ENCODE measurements at places on chromosomes 2 and 18.

DNA sequence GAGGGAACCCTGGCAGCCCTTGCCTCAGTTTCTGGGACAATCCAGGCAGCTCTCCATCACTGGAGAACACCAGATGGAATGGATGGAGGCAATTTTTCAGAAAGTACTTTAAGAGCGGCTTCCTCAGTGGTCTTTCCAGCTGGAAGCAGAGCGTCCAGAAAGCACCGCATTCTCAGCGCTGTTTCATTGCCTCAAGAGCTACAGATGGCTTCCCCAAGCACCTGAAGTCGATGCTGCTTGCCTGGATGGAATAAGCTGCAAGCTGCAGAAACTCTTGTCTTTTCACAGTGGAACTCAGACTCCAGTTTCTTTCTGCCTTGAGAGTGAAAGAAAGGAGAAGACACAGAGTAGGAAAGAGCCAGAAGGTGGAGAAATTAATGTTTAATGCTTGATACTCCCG, 766.9 kb downstream of the TDRD15 start:
- no peak for DNase-seq

GRCh38 chr18:49845629-49846360, 32.5 kb upstream of the ACAA2 start:
- no peak for DNase-seq

DNA sequence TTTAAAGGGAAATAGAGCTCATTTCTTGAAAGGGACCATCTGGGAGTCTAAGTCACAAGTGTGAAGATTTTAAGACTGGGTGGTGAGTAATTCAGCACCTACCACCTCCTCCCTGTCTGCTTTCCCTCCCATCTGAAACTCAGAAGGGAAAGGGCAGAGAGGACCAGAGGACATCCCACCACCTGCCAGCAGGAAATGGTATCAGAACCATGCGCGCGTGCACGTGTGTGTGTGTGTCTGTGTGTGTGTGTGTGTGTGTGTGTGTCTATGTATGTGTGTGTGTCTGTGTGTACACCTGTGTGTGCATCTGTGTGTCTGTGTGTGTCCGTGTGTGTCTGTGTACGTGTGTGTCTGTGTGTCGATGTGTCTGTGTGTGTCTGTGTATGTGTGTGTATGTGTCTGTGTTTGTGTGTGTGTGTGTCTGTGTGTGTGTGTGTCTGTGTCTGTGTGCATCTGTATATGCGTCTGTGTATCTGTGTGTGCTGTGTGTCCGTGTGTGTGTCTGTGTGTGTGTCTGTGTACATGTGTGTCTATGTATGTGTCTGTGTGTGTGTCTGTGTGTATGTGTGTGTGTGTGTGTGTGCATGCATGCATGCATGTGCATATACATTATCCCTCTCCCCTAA, 76.8 kb downstream of the ZFP36L2 start:
- DNase-seq: peak; percentile 47

DNA sequence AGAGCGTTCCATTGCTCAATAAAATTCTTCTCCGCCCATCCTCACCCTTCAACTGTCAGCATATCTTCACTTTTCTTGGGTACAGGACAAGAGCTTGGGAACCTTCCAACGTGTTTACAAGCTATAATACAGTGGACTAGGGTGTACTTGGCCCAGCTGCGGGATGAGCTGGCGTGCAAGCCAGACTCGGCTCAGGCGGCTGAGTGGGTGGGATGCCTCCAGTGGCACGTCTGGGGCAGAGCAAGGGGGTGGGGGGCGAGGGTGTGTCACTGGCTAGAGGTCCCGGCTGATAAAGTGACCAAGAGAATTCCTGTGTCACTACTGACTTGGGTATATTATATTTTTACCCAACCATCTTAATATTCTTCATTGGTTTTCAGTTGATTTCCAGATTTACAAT, 179.7 kb downstream of the EVA1A start:
- no peak for DNase-seq

DNA sequence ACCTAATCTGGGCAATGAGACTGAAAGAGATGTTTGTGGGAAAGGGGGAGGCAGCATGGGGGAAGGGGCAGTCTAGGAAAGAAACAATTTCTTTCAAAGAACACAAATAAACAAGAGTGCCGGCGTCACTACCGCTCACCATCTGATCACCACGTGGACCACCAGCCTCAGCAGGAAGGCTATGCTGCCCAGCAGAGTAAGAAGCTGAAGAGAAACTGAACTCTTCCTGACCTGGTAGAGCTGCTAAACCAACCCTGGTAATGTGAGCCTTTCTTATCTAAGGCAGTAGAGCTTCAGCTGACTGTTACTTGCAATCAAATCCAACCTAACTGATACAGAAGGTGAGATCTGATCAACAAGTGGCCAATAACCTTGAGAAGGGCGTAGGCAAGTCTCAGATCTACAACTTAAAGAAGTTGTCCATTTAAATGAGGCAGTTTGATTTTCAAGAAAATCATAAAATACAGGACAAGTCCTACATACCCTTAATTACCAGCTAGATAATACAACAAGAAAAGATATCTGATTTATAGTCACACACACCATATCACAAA, 44.2 kb upstream of the SPTBN1 start:
- no peak for DNase-seq

- no peak for DNase-seq
Measured at GRCh38 chr2:170101789-170102188, 76.2 kb upstream of the MYO3B start.

- DNase-seq: no peak
Measured at GRCh38 chr2:20737505-20737904, 70.6 kb downstream of the GDF7 start.

DNA sequence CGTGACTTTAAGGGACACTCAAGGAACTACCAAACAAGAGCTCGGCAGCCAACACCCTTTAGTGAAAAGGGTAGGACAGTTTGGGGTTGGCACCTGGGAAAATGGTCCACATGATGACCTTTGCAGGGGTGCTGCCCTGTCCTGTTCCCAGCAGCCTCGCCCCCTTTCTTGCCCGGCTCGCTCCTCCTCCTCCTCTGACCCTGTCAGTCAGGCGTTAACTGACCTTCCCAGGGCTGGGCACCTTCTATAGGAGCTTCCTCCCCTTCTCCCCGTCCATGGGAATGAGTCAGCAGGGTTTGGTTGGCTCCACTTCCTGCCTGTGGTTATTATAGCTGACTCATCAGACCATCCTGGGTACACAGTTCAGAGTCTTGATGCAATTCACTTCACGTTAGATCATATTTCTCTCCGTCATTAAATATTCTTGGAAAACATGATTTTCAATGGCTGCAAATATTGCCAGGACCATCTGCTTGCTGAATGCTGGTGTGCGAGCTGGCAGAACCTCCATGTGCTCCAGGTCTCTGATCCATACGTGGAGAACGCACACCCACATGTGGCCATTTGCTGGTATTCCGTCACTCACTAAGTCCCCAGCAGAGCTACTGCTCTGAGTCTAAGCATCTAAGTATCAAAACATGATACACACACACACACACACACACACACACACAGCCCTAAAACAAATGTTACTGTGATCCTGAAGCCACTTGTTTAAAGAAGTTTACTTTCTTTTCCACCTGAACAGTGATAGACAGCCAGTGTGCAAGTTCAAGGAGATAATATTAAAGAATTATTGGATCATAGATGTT, 185.0 kb downstream of the ANAPC1 start:
- DNase-seq: peak; percentile 24

DNA sequence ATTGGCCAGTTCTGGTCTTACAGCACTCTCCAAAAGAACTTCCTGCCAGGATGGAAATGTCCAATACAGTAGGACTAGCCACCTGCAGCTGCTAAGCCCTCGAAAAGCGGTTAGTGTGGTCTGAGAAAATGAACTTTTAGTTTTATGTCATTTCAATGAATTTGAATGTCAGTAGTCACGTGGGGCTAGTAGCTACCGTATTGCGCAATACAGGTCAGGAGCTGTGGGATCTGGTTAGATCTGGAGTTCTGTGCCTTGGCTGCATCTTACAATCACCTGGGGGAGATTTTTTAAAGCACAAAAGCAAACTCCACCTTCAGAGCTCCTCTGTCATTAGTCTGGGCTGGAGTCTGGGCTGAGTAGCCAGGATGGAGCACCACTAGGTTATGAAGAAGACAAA, 35.9 kb downstream of the C1QL2 start:
- no peak for DNase-seq

DNA sequence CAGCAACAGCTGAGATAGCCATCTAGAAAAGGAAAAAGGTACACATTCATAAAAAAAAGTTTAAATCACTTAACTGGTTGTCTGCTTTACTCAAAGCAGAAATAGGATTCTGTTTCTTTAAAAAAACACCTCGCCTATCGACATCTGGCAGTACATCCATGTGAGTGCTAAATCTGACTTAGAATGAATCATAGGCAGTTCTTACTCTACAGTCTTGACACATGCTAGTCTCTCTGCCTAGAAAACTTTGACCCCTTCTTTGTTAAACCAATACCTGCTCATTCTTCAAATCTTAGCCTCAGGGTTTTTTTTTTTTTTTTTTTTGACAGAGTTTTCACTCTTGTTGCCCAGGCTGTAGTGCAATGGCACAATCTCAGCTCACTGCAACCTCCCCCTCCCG, 37.1 kb upstream of the GPR75 start:
- DNase-seq: no peak

- no peak for DNase-seq
Measured at GRCh38 chr2:14297906-14298305, 334.6 kb upstream of the LRATD1 start.

DNA sequence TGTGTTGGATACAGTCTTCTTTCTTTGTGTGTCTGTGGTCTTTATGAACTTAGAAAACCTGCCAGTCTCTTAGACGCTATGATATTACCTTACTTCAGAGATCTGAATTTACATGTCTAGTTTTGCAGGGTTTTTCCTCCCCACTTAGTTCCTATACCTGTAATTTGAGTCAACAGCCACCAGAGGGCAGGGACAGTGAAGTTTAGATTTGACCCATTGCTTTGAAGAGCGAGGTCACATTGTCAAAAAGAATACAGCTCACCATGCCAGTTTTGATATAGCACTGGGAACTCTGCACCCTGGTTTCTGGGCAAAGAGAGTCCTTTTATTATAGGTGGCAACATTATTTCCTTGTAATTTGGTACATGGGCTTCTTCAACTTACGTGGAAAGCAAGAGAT, 102.3 kb downstream of the MAPK4 start:
- DNase-seq: no peak

GRCh38 chr2:175647058-175647457, 355.0 kb downstream of the LNPK start:
- DNase-seq: no peak

GRCh38 chr18:686339-687111, 25.9 kb downstream of the ENOSF1 start:
- DNase-seq: no peak

DNA sequence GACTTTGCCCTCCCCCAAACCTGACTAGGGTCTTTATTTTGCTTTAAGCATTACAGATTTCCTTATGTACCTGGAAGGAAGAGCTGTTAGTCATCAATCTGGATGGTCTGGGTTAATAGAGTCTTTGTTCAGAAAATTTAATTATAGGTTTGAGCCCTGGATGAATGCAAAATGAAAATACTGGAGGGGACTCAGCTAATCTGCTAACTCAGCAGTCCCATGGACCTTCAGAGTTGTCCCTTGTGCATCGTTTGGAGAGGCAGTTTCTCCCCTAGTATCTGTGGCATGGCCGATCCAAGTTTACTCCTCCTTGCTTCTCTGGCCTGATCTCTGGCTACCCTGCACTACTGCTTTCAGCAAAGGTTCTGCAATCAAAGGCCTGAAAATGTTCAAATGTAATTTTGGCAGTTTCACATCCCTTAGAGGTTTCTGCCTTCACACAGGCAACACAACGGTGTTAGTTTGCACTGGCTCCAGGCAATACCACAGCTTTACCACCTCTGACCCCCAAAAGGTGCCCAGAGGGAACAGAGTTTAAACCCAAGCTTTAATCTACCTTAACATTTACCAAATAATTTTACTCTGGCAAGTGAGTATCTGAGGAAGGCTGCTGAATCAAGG, 134.3 kb downstream of the THADA start:
- no peak for DNase-seq

GRCh38 chr2:183250061-183250460, 125.8 kb downstream of the NUP35 start:
- no peak for DNase-seq

- DNase-seq: peak; percentile 80
Measured at GRCh38 chr2:74147727-74148456, at the start of gene BOLA3. TSS of gene BOLA3 (minus strand) at chr2:74147912. CDS start at chr2:74147874, 38 bp downstream.

- no peak for DNase-seq
Measured at GRCh38 chr2:41621563-41621962, 426.3 kb upstream of the PKDCC start.

Data from stimulated activated CD8-positive, alpha-beta memory T cell treated with anti-CD3 and anti-CD28 coated beads, Interleukin-4, amount 100 ng/mL, for 24 hours (primary cell).